ENCODE measurements at places on chromosomes 1 and 21. TPM values are rescaled to one million over a fixed set of nuclear protein-coding genes. Genes with fewer than 3 reads are reported as not detected.

NFIA gene
- 9.6 TPM for total RNA-seq

DEPDC1 gene
- total RNA-seq, result 4.6 TPM

SLAMF9 gene
- total RNA-seq, result not detected

NUDT17 gene
- 1.9 TPM for total RNA-seq

TRIM17 gene
- not detected for total RNA-seq

Data from dermis microvascular lymphatic vessel endothelial cell (primary cell).